ENCODE measurements at places on chromosomes 4 and X.

DNA sequence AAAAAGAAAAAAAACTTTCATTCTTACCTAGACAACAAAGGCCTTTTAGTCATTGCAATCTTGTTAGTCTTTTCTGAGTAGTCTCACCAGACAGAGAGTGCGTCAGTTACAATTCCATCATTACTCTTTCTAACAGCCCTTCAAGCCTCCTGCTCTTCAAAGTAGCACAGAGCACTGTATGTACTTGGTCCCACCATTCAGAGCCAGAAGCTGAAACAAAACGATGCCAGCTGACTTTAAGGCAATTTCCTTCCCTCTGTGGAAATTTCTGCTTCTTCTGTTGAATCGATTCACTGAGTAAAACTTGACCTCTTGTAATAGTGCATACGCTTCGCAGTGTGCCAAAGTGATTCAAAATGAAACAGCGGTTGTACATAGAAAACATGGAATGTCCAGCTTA is 57.7 kb upstream of the TENM3 start:
- peak; percentile 42 for DNase-seq

DNA sequence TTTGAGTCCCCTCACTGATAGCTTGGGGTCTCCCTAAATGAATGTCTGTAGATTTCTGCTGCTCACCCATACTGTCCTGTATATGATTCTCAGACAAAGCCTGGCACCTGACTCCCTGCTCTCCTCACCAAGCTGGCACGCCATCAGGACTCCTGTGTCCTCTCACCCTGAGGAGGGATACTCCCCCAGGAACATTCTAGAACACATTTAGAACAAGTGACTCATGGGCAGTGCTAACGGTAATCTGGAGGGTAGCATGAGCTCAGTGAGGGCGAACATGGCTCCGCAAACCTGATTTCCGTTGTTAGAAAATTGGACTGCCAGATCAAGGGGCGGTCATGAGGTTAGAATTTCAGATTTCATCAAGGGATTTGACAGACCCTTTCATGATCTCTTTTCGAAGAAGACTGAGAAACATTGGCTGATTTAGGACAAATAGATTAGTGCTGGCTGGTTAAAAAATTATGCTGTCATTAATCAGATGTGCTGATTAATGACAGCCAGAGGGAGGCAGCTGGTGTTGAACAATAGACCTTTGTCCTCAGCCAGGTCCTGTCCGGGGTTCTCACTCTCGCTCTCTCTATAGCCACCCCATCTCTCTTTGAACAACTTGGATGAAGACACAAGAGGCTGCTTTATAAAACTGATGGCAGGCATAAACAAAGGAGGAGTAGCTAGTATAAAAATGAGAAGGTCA is 244.3 kb downstream of the PTTG2 start:
- DNase-seq: no peak

GRCh38 chr4:41643331-41643730 is 105.2 kb downstream of the PHOX2B start:
- DNase-seq: no peak

DNA sequence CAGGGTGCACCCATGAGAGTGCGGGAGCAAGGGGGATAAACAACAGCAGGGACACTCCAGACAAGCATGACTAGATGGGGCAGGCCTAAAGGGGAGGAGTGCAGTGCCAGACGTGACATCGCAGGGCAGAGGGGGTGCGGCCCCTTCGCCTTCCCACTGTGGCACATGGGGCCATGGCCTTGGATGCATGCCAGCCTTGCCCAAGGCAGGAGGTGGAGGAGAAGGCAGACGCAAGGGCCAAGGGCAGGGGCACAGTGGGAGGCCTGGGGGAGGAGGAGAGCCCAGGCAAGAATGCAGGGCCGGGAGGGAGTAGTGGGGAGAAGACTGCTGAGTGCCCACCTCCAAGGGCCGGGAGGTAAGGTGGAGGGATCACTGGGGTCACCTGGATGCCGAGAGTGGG is 21.6 kb downstream of the PNMA6E start:
- DNase-seq: no peak

GRCh38 chr4:26842911-26843310 is 17.7 kb upstream of the STIM2 start:
- no peak for DNase-seq

GRCh38 chrX:21375708-21376009 is 1.4 kb downstream of the CNKSR2 start:
- DNase-seq: no peak

- DNase-seq: peak; percentile 7
Observed at GRCh38 chrX:45935408-45935807, 609.8 kb downstream of the ZNF674 start.

- DNase-seq: no peak
Observed at GRCh38 chr4:13118633-13119032, 365.5 kb downstream of the RAB28 start.

GRCh38 chr4:150477869-150478268 is 104.1 kb upstream of the MAB21L2 start:
- no peak for DNase-seq

DNA sequence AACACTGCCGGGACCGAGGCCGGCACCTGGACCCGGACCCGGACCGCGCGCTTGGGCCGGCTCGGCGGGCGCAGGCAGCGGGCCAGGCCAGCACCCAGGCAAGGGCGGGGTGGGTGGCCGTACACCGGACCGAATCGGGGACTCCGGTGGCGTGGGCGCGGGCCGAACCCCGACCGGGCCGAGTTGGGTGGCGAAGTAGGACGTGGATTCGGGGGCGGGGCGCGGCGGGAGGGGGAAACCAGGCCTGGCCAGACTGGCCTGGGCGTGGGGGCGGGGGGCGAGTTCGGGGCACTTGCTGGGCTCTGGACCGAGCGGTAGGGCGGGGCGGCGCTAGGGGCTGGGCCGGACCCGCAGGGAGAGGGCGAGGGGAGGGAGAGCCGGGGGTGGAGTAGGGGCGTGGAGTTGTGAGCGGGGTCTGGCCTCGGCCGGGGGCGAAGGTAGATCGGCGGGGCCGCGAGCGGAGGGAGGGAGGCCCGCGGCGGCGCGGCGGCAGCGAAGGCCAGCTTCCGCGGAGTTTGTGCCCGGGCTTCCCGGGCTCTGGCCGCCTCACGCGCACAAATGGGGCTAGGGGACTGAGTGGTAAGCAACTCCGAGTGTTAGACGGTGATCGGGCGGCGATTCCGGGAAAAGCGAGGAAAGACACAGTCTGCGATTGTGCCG is 1.8 kb upstream of the BCORL1 start:
- DNase-seq: peak; percentile 42

DNA sequence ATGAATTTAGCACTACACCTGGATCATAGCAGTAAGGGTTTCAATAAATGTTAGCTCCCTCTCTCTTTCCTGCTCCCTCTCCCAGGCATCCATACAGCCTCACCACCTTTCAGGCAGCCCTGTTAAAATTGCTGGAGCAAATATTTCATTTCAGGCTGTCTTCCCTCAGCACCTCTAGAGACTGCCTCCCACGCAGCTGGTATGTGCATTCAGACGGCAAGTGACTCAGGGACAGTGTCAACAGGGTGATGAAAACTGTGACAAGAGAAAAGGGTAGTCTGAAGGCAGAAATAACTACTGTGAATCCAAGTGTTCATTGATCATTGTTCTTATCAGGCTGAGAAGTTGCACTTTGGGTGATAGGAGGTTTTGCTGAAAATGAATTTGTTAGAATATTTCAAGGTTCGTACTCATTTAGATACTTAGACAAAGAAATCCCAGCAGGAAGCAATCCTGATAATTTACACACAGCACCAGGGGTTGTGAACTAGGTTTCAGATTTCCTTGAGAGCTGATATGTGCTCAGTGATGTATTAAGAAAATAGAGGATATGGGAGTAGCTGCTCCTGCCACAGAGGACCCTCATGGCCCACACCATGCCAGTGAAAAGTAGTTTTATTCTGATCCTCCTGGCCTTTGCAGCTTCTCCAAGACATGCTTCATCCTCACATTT is 424.2 kb downstream of the FGF13 start:
- no peak for DNase-seq

DNA sequence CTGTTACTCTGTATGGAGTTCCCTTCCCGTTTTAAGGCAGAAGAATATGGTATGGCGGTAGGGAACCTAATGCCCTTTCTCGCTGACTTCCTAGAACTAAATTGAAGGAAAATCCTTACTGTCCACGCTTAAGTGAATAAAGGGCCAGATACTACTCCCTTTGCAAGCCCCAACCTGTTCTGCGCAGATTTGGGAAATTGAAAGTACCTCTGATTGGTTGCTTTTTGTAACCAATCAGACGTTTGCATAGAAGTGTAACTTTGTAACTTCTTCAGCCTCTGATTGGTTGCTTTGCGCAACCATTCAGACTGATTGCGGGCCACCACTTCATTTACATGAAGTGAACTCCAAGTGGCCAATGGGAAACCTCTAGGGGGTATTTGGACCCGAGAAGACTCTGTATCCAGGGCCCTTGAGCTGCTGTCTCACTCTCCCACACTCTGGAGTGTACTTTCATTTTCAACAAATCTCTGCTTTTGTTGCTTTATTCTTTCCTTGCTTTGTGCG is 1.2 kb upstream of the TMEM33 start:
- peak; percentile 50 for DNase-seq

DNA sequence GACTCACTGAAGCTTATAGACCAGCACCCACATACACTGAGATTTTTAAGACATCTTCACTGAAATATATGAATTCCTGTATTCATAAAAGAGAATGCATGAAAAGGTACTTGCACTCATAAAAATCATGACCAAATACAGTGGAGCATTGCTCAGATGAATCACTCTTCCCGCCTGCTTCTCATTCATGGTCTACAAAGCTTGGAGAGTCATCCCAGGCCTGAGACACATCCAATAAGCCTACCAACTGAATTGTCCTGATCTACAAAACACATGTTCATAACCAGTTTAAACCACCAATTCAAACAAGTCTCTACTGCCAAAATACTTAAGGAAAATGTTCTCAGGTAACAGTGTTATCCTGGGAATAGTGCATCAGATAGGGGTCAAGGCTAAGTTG is 38.1 kb downstream of the PROM1 start:
- no peak for DNase-seq

- DNase-seq: no peak
Observed at GRCh38 chr4:70280567-70280966, 38.2 kb downstream of the CSN3 start.

DNA sequence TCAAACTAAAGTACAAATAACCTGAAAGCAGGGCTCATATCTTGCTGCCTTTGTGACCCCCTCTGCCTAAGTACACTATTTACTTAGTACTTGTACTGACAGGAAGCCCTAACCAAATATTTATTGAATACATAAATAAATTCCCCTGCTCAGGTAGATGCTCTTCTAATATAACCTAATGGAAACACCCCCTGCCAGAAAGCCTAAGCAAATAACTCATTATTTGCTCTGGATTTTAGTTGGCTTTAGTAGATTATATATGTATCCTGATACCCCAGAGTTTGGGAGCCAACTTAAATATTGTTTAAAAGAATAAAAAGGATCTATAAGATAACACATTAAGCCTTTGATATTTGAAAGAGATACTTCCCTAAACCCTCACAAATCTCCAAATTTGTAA is 318.2 kb downstream of the PPP1R2C start:
- DNase-seq: no peak

GRCh38 chrX:42869011-42869410 is 91.0 kb upstream of the PPP1R2C start:
- peak; percentile 2 for DNase-seq

- peak; percentile 70 for DNase-seq
Observed at GRCh38 chr4:6749340-6750171, 33.0 kb upstream of the KIAA0232 start.

DNA sequence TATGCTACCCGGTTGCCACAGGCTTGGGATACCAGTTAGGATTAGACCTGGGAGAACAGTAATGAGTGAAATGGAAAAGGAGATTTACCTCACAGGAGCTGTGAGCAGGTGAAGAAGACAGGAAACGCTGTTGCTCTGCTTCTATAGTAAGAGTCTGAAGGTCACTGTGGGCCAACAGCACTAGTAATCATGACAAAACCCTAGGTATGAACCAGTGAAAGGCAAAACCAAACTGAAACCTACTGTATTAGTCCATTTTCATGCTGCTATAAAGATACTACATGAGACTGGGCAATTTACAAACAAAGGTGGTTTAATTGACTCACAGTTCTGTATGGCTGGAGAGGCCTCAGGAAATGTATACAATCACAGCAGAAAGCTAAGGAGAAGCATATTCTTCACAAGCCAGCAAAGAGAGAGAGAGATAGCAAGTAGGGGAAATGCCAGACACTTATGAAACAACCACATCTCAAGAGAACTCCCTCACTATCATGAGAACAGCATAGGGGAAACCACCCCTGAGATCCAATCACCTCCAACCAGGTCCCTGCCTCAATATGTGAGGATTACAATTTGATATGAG is 736.7 kb upstream of the INTU start:
- no peak for DNase-seq

DNA sequence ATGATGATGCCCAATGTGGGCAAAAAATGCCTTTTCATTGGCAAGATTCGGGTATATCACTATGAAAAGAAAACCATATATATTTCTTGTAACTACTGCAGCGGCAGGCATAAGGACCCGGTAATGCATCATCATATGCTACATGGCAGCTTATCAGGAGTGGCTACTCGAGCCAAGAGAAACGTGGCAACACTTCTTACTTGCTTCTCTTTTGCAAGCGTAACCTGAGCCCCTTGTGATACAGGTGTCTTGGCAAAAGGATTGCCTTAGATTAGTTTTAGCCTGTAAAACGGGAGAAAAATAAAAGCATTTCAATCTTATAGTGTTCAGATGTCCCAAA is 280.3 kb downstream of the SPRY1 start:
- no peak for DNase-seq

GRCh38 chr4:143054971-143055370 is 129.7 kb upstream of the USP38 start:
- DNase-seq: no peak

GRCh38 chr4:170716868-170717267 is 627.1 kb upstream of the AADAT start:
- no peak for DNase-seq

- DNase-seq: no peak
Observed at GRCh38 chrX:127649011-127649410, 403.2 kb downstream of the ACTRT1 start.

GRCh38 chr4:61619528-61619927 is 419.4 kb downstream of the ADGRL3 start:
- no peak for DNase-seq

DNA sequence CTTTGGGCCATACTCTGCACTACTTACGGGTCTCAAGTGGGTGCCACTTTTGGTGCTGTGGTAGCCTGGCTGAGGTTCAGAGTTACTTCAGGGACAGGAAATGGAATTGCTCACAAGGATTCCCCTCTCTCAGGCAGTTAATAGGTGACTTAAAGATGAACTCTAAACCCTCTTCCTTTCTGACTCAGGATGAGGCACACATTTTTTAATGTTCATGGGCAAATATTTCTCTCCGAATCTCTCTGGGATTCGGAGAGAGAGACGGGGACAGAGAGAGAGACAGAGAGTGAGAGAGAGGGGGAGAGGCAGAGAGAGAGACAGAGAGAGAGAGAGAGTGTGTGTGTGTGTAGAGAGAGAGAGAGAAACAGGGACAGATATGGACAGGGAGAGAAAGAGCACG is 79.8 kb downstream of the NYX start:
- DNase-seq: peak; percentile 76

- DNase-seq: no peak
Observed at GRCh38 chr4:183918696-183919095, 13.6 kb downstream of the STOX2 start.
